ENCODE measurements at places on chromosomes 4 and X.

DNA sequence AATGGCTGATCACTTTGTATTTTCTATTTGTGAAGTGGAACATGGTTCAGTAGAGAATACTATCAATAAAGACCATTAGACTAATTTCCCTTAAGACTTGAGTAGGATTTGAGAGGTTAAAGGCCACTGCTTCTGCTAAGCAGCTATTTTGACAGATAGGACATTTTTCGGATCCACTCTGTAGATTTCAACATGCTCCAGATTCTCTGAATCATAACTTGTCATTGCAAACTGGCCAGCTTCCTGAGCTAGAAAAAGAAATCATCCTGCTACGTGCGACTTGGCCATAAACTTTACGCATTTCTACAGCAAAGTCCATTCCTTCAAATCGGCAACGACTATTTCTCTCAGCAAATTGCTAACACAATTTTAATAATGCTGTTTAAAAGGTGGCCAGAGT, 55.2 kb downstream of the MGST2 start:
- DNase-seq, result no peak

DNA sequence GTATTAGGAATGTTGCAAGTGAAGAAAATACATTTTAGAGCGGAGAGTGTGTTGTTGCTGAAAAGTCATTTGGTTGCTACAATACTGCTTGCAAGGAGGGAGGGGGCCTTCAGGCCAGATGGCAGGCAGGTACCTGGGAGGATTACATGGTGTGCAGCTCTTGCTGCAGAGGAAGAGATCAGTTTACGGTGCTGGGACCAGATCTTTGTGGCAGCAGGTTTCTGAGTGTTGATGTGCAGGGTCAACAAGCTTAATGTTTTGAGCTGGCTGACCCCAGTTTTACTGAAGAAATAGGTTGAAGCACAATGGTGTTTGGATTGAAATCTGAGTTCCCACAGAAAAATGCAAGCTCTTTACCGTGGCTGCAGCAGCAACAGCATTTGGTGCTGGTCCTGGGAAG, 96.4 kb upstream of the DDIT4L start:
- no peak for DNase-seq

DNA sequence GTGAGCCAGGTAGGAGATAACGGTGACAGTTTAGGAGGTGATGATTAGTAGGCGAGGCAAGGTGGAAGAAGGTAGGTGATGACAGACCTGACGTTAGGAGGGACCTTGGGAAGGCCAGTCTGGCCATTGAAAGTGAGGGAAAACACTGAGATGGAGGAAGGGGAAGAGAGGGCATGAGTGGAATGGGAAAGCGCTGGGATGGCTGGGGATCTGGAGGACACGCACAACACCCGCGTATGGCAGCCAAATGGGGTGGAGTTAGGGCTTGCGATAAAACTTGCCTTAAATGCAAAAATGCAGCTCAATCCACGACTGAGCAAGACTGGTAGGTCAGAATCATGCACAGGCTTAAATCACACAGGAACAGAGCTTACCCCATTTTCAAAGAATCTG, 605 bp upstream of the CDKL2 start:
- no peak for DNase-seq

GRCh38 chr4:155578219-155578618, 88.4 kb upstream of the GUCY1A1 start:
- no peak for DNase-seq

GRCh38 chrX:9785254-9785943, 830 bp upstream of the SHROOM2 start:
- DNase-seq, result peak; percentile 79

- DNase-seq, result no peak
These were observed 63.8 kb upstream of the INPP4B start for GRCh38 chr4:142909908-142910307.

DNA sequence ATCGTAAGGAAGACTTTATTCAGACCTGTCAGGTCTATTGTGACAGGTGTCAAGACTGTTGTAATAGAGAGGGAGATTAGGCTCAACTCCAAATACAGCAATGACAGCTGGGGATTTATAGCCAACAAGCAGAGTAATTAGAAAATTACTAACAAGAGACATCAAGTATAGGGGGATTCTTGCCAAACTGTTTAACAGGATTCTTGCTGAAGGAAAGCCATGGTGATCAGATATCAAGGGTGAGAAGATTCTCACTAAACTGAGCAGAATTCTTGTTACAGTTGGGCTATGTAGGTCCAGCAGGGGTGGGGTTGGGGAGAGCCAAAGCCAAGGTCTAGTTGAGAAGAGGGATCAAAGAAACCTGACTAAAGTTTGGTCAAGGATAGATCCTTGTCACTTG, 461.0 kb upstream of the GALNT7 start:
- DNase-seq, result no peak

DNA sequence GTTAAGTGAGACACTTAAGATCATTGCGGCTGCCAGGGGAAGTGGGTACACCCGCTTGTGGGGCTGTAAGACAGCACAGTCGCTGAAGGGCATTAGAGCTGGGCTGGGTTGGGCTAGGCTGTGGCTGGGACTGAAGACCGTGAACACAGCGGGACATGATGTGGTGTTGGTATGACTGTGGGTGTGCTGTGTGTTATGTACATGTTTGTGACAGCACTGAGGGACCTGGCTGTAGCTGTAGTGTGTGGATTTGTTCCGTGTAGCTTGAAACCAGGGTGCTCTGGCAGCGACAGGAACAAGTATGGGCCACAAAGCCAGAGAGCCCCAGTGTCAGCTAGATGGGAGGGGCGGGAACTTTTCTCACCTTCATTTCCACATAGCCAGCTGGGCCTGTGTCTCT, 82.1 kb downstream of the NHSL2 start:
- no peak for DNase-seq

- DNase-seq, result no peak
These were observed 12.2 kb upstream of the PRDM8 start for GRCh38 chr4:80184825-80185756.

DNA sequence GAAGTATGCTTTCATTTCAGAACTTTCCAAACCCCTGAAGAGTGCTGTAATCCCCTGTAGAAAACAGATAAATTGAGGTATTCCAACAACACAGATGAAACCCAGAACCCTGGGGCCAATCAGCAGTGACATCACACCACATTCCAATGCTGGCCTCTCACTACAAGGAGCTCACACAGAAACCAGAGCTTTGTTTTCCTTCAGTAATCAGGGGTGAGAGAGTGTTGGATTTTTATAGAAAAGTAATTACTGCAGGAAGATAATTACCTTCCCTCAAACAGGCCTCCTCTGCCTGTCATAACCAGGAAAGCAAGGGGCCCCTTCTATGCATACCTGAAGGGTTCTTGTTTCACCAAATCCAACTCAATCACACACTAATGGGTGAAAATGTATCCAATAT, 246.2 kb downstream of the SCFD2 start:
- no peak for DNase-seq

DNA sequence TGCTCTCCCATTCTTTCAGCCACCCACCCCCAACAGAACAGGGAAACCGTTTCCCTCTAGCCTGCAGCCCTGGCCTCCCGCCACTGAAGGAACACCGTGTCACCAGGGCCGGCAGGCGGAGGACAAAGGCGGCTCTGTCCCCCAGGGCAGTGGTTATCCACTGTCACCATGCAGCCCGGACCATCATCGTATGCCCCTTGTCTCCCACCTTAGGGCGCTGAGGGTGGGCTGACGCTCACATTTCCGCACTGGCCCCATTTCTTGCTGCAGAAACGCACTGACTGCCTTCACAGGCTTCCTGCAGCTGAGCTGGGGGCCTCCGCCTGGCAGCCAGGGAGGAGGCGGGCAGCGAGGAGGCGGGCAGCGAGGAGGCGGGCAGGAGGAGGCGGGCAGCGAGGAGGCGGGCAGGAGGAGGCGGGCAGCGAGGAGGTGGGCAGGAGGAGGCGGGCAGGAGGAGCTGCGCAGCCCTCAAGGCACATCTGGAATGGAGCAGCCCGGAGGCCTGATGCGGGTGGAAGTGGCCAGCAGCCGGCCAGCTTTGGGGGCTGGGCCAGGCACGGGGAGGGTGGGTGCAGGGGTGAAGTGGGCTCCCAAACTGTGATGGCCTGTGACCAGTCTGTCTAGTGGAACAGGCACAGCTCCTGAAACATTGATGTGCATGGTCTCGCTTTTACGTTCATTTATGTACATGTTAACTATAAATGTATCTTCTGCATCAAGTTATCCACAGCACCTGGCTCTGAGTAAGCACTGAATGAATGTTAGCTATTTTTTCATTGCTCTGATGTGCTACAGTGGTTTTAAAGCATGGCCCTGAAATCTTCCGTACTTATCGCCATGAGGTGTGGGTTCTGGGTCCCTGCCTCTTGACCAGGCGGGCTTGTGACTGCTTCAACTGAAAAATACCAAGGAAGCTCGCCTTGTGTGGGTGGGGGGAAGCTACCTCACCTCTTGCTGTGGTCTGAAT, 20.6 kb upstream of the KIAA0232 start:
- DNase-seq, result peak; percentile 72

- no peak for DNase-seq
These were observed 628.6 kb downstream of the DMD start for GRCh38 chrX:32582729-32583128.

GRCh38 chr4:535181-535923, 36.3 kb downstream of the PIGG start:
- peak; percentile 66 for DNase-seq

GRCh38 chr4:149796381-149796780, 19.3 kb downstream of the IQCM start:
- DNase-seq, result no peak

DNA sequence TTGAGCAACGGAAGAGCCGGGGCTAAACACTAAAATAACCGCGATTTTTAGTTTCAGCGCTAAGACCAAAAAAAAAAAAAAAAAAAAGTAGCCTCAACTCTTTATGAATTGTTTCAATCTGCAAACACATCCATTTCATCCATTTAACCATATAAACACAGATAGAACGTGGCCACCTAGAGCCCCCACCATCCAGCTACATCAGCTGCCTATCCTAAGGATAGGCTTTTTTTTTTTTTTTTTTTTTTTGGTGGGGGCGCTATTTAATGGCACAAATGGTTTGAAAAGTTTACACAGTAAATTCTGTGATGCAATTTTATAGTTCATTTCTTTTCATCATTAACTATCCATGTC, 492 bp upstream of the HDAC8 start:
- DNase-seq, result no peak

GRCh38 chr4:52172166-52172565, 121.1 kb downstream of the SPATA18 start:
- DNase-seq, result no peak

DNA sequence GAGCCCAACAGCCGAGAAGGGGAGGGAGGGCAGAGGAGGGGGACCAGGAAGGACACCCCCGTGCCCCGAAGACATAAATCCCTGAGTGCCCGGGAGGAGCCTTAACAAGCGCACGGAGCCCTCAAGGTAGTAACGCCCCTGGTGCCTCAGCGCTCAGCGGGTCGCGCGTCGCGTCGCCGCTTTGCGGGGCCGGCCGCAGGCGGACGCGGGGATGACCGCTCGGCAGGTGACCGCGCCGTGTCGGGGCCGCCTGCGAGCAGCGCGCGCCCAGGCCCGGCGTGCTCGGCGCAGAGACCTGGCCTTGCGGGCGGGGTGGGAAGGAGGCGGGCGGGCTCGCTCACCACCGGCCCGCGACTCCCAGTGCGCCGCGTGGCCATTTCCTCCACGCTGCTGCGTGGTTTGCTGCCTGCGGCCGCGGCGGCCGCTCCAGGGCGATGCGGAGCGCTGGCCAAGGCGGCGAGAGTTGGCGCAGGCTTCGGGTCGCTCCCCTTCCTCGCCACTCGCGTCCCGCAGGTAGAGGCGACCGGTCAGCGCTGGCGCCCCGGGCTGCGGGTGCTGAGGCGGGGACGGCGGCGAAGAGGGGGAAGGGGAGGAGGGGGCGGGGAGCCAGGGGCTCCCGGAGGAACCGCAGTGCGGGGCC, 632 bp downstream of the CCSER1 start:
- DNase-seq, result peak; percentile 79

- DNase-seq, result no peak
These were observed 154.4 kb upstream of the KLF3 start for GRCh38 chr4:38509551-38509950.

DNA sequence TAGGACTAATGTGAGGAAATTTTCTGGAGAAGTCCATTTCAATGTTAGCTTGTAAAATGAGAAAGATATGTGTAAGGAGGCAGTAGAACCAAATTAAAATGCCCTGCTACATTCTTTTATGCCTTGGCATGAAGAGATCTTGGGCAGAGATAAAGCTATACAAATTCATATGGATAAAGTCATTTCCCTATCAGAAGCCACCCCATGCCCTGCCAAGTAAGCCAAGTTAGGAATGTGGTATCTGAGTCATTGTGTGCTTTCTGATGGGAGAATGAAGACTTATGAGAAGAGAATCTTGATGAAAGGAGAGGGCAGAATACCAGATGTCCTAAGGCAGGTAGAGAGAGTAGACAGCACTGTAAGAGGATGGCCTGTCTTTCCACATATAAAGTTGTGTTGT, 83.7 kb downstream of the TEX13A start:
- DNase-seq, result no peak

GRCh38 chr4:142265946-142266345, 580.2 kb downstream of the INPP4B start:
- DNase-seq, result no peak

DNA sequence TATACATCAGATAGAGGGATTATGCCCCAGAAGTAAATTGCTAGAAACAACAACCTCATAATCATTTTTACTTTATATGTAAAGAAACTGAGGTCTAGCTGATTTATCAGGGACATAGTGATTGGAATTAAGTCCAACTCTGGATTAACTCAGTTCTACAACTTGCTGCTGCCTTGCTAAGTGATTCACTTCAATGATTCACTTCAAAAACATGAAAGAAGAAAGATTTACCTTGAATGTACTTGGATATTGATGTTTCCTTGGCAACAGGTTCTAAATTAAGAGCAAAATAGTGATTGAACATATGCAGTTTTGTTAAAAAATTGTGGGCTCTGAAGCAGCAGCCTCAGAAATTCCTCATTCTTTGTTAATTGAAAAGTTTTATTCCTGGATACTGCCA, 99.8 kb upstream of the H2AZ1 start:
- DNase-seq, result no peak

DNA sequence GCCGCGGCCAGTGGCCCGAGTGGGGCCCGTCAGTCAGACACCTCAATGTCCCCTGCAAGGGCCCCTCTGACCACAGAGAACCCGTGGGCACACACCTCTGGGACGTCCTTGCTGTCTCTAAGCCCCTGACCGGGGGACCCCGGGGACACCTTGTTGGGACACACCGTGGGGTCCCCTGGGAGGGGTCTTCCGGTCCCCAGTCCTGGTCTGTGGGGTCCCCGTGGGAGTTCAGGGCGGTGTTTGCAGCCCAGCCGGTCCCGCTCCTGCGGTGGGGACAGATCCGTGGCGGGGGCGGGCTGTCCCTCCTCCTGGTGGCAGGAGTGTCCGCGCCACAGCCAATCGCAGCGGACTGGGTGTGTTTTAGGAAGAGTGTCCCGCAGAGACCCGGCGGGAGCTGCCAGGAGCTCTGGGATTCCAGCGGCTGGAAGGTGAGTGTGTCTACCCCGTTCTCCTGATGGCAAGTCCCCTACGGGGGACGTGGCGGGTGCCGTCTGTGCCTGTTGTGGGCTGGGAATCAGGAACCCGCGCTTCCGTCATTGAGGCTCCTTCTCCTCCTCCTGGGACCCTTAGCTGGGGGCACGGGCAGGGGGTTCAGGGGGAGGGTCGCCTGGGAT, 5.1 kb upstream of the PLCXD1 start:
- DNase-seq, result peak; percentile 89

- no peak for DNase-seq
These were observed 2.0 kb downstream of the MID1IP1 start for GRCh38 chrX:38803243-38803587.

- DNase-seq, result peak; percentile 88
These were observed 3.8 kb upstream of the ADH1B start for GRCh38 chr4:99324979-99325378.

- no peak for DNase-seq
These were observed 88.0 kb upstream of the MAGEB18 start for GRCh38 chrX:26050099-26050498.
